Testis (tissue), 5 donors: ENCODE measurements at places on chromosomes 11 and 22.

DNA sequence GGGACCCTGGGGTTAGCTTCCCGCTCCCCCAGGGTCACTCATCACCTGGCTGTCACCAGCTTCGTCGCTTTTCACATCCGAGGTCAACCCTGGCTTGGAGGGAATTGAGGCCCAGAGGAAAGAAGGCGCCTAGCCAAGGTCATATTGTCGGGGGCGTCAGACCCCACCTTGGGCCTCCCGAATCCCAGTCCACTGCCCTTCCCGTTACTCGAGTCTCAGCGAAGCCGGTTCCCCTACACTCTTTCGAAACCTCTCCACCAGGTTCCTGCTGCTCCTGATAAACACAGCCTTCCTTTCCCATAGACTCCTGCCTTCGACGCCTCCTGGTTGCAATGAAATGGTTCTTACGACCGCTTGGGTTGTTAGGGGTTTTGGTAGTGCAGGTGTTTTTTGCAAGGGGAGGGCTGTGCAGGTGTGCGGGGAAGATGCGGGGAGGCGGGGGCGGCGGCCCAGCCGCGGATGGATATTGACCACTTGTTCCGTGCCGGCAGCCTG, 642 bp downstream of the NAA40 start:
- DNase-seq: peak; percentile 30

- no peak for DNase-seq
Measured at GRCh38 chr11:75330291-75330690, 21.2 kb downstream of the ARRB1 start.

GRCh38 chr22:29330753-29331152, 15.3 kb upstream of the RASL10A start:
- DNase-seq: peak; percentile 73

DNA sequence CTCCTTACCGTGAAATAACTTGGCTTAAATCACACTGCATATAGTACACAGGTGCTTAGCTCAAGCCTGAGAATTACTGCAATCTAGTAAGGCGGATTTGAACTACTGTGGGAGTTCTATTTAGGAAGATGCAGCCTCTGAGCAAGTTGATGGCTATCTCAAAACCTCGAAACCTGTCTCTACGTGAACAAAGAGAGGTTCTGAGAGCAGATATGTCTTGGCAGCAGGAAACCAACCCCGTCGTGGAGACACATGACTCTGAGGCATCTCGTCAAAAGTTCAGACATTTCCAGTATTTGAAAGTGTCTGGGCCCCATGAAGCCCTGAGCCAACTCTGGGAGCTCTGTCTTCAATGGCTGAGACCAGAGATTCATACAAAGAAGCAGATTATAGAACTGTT, 5.9 kb downstream of the ZNF215 start:
- DNase-seq: no peak

DNA sequence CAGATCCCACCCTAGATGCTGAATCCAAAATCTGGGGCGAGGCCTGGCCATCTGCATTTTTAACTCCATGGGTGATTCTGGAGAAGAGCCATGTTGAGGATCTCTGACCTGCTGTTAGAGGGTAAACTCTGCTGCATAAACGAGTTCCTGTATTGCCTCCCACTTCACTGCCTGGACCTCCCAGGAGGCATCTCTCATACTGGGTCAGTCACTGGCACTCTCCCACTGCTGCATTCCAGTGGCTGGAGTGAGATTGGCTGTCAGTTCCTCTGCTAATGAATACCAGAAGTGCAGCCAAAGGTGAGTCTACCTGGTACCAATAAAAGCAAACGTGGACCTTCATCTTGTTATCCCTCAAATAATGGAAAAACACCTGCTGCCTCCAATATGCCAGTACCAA, 10.3 kb downstream of the POLDIP3 start:
- no peak for DNase-seq

- no peak for DNase-seq
Measured at GRCh38 chr11:86192519-86193257, 51.9 kb upstream of the EED start.

GRCh38 chr11:125569915-125570621, 791 bp downstream of the EI24 start:
- no peak for DNase-seq

DNA sequence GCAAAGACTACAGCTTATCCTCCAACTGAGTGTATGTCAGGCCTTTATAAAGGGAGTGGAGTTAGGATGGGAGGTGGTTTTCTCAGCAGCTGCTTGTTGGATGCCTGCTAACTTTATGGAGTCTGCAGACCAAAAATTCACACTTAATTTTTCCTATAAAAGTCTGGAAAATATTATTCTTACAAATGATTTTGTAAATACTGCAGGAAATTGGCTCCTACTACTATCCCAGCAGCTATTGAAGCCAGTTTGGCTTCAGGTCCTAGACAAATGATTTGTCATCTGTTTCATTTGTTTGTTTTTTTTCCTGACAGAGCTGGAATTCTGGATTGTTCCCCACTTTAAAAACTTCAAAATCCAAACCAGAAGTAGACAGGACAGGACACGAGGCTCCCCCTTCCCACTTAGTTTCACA, 292.5 kb downstream of the TMEM135 start:
- DNase-seq: no peak

DNA sequence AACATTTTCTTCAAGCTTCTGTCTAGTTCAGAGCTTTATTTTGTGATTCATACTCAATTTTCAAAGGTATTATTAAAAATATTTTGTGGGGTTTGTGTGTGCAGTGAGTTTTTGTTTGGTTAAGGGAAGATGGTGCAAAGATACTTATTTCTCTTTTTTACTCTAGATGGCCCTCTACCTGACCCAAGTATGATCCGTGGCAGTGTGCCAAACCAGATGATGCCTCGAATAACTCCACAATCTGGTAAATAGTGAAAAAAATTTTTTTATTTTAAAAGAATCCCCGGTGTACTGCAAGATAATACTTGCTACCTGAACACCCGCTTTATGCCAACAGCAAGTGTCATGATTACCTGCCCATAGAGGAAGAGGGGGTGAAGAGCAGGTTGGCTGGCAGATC, 54.2 kb downstream of the EP300 start:
- no peak for DNase-seq

GRCh38 chr11:73393479-73394415, 17.5 kb downstream of the RELT start:
- DNase-seq: peak; percentile 86

DNA sequence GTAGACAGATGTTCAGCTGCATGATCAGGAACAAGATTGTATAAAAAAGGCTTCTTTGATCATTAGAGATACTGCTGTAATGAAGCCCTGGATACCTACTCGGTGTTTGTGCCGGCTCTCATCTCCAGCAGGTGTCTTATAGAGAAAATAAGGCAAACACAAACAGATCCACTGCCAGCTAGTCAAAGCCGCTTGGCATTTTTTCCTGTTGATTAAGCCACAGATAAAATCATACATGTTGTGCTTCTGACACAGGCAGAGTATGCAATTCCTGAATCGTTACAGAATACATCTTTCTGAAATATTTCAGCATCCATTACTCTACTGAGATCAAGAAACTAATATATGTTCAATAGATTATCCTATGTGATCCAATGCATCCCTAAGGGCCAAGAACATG, 206.9 kb downstream of the CADM1 start:
- DNase-seq: no peak

DNA sequence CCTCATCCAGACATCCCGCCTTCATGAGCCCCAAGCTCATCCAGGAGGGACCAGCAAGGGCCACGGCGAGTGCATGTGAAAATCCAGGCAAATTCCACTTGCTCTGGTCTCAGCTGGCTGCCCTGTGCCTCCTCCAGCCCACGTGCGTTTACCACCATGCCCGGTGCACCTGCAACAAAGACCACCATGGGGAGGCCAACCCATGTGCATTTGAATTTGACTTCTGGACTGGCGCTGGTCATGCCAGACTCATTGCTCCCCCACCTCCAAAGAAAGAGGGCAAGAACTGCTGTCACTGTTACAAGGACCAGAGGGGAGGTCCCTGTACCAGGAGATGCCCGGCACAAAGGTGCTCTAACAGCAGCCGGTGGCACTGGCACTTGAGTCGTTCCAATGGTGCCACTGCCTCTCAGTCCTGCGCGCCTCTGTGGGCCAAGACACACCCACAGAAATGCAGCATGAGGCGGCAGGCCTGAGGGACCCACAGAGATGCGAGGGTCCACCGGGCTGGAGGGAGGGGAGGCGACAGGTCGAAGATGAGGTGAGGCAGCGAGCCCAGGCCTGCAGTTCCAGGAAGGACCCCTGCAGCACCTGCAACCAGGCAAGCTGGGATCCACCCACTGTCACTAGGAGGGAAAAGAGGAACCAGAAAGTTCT, 80.3 kb downstream of the PHF21B start:
- DNase-seq: no peak

DNA sequence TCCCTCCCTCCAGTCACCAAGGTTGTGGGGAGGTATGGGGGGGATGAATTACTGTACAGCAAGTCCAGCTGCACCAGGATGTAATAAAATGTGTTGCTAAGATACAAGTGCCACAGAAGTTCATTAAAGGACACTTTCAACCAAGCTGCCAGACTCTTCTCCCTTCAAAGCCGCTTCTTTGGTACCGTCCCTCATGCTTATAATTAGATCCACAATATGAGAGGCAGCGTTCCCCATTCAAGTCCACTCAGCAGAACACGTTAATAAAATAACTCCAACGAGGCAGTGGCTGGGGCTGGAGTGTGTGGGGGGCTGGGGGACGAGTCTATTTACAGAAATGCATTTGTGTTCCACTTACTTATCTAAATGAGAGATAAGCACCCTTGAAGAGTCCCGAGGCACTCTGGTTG, 14.7 kb downstream of the PHF21B start:
- no peak for DNase-seq

- DNase-seq: no peak
Measured at GRCh38 chr11:133337951-133338418, 194.3 kb downstream of the OPCML start.

- no peak for DNase-seq
Measured at GRCh38 chr11:58796333-58796732, 48.2 kb downstream of the GLYATL2 start.

DNA sequence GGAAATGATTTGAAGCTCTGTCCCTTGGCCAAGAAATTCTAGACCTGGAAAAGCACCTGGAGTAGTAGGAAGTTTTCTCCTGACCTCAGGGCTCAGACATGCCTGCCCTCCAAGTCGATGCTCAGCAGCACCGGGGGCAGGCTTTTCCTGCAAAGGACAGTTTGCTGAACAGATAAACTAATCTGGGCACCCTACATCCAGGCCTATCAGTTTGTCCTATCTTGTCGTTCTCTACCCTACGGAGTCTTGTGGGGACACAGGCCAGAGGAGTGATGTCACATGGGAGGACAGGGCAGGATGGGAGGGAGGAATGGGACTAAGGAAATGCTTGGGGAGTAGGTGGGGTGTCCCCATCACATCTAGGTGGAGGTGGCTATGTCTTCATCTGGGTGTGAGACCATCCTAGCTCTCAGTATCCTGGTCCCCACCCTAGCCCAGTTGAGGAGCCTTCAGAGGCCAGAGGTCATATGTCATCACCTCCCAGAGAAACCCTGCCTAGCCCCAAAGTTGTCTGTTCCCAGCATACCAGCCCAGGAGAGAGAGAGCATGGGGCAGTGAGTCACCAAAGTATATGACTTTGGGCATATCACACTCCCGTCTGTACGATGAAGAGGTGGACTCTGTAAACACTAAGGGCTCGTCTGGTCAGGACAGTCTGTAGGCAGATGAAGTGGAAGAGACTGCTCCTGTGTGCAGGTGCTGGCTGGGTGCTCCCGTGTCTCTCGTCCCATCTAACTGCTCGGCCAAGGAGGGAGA, 18.1 kb upstream of the FCHSD2 start:
- no peak for DNase-seq

DNA sequence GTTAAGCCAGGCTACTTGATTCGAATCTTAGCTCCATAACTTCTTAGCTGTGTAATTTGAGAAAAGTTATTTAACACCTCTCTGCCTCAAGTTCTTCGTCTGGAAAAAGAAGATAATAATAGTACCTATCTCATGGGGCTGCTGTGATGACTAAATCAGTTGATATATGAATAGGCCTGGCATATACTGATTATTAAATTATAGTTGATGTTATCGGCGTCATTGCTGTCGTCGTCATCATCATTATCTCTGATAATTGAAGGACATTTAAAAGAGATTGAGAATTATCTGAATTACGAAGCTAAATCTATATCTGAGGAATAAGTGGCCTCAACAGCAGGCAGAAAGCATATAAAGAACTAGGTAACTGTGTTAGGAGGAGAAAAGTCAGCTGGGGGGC, 145.0 kb downstream of the APOL5 start:
- no peak for DNase-seq

DNA sequence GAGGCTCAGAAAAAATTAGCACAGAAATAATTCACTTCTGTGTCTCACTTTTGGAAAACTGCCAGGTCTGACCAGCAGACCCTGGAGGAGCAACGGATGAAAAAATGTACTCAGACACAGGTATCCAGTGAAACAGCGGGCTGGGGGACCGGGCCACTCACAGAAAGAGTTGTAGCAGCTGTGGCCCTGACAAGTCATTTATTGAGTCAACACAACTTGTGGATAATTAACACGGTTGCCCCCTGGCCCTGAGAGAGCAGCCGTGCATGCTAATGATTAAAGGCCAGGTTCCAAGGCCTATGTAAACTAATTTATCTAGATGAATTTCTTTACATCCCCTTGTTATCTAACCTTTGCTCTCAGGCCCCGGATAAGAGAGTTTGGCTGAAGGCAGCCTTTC, 131.3 kb downstream of the AASDHPPT start:
- DNase-seq: no peak

DNA sequence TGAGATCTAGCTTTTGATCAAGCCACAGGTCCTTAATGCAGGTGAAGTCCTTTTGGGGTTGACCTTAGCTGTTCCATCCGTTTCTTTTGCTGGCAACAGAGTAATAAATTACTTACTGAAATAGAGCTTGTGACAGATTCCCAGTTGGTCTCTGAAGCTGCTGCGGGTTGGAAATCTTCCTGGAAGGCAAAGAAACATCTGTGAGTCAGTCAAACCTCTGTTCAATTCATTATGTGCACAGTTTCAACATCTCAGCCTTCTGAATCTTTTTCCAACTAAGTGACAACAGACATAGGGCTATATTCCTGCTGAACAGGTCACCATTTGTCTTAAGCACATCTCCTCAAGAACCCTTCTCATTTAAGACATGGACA, 88.9 kb upstream of the DDI1 start:
- no peak for DNase-seq

DNA sequence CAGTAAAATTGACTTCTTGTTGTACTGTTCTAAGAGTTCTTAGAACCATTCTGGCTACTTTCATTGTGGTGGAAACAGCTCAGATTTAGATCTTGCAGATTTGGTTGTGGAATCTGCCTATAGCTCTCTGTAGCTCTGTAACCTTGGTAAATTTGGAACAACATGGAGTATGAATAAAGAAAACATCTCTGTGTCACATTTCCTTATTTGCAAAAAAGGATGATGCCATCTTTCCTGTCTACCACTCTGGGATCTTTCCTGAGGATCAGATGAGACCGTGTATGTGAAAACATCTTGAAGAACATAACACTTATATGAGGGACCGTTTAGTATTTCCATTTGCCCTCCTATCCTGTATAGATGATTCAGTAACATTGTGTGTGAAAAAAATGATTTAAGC, 9.1 kb downstream of the ACRV1 start:
- no peak for DNase-seq
